ENCODE measurements at places on chromosomes 1 and 21.

GRCh38 chr1:1763657-1764621, 14.3 kb downstream of the NADK start:
- DNase-seq: no peak

DNA sequence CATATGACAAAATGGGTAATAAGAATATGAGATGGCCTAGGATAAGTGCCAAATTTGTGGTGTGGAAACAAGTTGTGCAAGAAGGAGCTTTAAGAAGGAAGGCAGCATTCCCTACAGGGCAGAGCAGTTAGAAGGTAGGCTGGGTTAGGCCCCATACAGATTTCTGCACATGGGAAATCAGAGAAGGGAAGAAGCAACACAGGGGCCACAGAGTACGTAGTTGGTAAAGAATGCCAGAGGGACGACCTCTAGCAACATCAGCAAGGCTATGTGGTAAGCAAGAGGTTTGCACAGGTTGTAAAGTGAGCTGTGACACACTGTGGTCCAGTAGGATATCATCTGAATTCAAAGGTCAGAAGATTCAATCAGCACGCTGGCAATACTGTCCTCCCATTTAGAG, 765.6 kb upstream of the B3GALT2 start:
- no peak for DNase-seq

DNA sequence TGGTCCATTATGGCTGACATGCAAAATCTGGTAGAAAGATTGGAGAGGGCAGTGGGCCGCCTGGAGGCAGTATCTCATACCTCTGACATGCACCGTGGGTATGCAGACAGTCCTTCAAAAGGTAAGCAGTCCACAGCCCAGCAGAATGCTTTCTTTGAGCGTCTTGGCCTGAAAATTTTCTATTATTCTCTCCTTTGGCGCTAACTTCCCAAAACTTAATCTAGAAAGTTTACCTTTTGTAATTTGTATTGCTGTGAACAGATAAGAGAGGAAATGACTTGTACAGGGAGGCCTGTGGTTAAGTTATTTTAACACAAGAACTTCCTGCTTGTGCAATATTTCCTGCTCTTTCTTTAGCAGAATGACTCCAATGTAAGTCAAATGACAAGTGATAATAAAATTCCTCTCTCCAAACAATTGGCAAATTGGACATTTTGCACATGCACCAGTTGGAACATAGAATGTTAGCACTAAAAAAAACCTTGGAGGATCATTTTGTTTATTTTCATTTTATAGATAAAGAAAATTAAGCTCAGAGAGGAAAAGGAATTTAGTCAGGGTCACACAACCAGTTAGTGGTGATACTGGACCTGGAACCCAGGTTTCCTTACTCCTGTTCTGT, 18.9 kb downstream of the CAP1 start:
- DNase-seq: no peak

GRCh38 chr1:172658871-172659453, at the start of gene FASLG:
TSS of gene FASLG (plus strand) at chr1:172659103. CDS start at chr1:172659202, 99 bp downstream.
- no peak for DNase-seq

DNA sequence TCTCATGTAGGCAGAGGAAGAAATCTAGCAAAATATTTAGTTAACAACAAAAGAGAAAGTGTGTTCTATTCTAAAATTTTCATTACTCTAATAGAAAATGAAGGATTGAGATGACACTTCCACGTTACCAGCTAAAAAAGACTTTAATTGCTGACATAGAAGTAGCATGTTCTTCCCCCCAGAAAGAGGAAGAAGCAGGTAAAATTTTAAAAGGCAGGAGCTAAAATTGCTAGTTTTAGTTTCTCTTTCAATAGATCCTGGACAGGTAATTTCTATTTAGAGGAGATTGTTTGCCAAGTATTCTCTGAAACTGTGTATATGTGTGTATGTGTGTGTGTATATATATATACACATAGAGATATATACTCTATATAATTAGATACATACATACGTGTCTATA, 248.1 kb upstream of the FMN2 start:
- DNase-seq: no peak

- no peak for DNase-seq
Observed at GRCh38 chr1:15900662-15901279, 53.3 kb downstream of the SPEN start.

GRCh38 chr21:30268608-30269197, 14.0 kb downstream of the KRTAP24-1 start:
- DNase-seq: no peak

- no peak for DNase-seq
Observed at GRCh38 chr1:38773483-38773882, 86.1 kb downstream of the RRAGC start.

DNA sequence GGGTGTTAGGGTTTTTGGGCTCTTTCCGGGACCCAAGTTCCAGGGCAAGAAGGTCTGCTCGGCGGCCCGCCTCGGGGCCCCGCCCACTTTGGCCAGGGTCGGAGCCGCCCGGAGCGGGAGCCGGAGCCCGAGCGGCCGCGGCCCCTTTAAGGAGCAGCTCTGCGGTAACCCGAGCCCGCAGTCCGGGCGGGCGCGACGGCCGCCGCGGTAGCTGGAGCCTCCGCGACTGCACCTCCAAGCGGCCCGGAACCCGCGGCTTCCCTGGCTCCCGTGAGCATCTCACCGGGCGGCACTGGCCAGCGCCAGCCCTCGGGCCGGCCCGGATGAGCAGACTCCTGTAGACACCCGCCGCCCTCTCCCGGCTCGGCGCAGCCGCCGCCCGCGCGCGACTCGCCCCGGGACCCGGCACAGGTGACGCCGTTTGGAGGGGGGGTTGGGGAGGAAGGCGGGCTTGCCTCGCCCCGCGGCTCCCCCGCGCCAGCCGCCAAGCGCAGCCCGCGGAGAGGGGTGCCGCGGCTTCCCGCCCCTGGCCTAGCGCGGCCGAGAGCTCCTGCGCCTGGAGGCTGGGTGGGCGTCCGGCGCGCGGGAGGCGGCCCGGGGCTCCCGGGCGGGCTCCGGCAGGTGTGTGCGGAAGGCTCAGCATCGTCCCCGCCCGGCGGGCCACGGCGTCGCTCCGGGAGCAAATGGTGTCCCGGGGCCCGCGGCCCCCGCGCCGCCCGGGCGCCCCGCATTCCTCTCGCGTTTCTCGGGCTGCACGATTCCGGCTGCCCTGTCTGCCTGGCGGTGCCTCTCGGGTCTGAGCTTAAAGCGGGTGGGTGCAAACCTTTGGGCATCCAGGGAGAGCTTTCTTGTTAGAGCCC, at the start of gene TLCD4:
Gene TLCD4 (plus strand): TSS at position 149 of the 860 bp plus-strand sequence. CDS start 26,547 bp downstream, outside the sequence.
- no peak for DNase-seq

GRCh38 chr1:1630191-1630964, 1.6 kb upstream of the MMP23B start:
- DNase-seq: peak; percentile 93

GRCh38 chr1:118649369-118650106, 338.6 kb downstream of the TBX15 start:
- no peak for DNase-seq

GRCh38 chr1:22816067-22816775, 105.6 kb downstream of the EPHB2 start:
- no peak for DNase-seq

- DNase-seq: no peak
Observed at GRCh38 chr21:29075706-29076466, 2.4 kb upstream of the CCT8 start.

DNA sequence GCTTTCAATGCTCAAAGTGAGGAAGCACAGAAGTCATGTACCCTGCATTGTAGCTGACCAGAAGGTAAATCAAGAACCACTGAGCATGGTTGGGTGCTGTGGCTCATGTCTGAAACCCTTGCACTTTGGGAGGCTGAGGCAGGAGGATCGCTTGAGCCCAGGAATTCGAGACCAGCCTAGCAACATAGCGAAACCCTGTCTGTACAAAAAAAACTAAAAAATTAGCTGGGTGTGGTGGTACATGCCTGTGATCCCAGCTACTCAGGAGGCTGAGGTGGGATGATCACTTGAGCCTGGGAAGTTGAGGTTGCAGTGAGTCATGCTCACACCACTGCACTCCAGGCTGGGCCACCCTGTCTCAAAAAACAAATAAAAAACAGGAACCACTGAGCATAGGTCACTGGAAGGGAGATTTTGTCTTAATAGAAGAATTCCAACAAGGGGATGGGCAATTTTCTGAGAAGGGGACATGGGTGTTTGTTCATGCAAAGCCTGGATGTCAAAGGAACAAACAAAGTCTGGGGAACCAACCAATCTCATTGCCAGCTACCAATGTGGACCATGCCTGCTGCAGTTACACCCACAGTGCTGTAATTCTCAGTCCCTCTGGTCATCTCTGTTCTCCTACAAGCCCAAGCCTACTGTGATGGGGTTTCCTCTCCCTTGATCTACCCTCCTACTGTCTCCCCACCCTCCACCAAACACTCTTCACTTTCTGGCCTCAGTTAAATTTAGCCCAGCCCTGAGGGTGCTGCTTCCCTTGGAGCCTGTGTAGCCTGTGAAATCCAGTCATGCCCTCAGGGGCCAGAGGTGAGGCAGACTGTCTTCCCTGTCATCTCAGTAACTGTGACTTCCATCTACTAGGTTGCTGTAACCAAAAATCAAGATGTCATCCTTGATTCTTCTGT, 47.9 kb downstream of the ELF3 start:
- no peak for DNase-seq

- no peak for DNase-seq
Observed at GRCh38 chr1:117641536-117641935, 35.7 kb downstream of the TENT5C start.

- no peak for DNase-seq
Observed at GRCh38 chr21:37350472-37350871, 16.1 kb upstream of the DYRK1A start.

GRCh38 chr1:233361876-233362275, 34.4 kb downstream of the MAP3K21 start:
- DNase-seq: no peak

- peak; percentile 14 for DNase-seq
Observed at GRCh38 chr1:217272385-217272784, 358.5 kb downstream of the GPATCH2 start.

GRCh38 chr1:172268237-172268636, 152.2 kb upstream of the C1orf105 start:
- DNase-seq: no peak

GRCh38 chr1:173241528-173242347, 34.6 kb upstream of the TNFSF4 start:
- no peak for DNase-seq

DNA sequence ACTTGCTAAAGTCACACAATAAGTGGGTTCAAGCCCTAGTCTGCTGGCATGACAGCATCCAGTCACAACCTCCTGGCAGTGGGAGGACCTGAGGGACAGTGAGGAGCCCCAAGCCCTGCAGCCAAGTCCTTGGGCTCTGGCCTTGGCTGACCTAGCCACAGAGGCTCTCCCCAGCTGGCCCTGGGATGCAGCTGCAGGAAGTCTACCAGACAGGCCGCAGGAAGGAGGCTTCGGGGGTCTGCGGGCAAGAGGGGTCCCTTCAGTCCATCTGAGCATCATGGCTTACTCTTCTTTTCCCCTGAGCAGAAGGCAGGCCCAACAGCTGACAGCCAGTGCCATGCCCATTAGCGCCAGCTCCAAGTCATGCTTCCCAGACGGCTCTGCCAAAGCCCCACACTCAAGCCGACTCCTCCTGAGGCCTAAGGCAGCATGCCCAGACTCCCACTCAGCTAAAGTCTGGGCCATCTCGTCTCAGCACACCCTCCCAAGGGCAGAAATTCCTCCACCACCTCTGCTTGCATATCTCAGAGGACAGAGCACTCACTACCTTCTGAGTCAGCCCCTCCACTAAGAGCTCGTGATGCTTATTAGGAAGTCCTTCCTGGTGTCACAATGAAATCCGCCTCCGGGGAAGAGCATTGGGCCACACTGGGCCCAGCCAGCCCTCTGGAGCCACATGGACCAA, 20.1 kb downstream of the SLC1A7 start:
- DNase-seq: no peak

GRCh38 chr1:87888446-87888845, 559.8 kb downstream of the LMO4 start:
- DNase-seq: no peak

Measured in NCI-H2171 (cell line).